ENCODE measurements at places on chromosomes 6 and 20.

- DNase-seq = no peak
These were observed 35.8 kb downstream of the GRIK2 start for GRCh38 chr6:101429270-101429669.

DNA sequence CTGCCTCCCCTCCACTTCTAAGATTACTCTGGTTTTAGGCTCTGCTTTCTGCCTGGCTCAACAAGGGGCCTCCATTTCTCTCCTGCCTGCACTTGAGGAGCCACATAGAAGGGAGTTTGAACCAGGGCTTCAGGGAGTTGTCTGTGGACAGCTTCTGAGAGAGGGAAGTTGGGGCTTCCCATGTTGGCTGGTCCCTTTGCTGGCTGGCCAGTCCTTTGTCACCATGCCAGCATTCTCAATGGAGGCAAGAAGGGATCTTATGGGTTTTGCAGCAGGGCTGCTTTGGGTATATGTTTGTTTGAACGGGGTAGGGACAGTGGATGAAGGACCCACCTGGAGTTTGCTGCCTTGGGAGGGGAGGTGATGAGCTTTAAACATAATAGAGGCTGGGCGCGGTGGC is 124.9 kb downstream of the CARMIL1 start:
- no peak for DNase-seq

- DNase-seq = peak; percentile 24
These were observed 399.5 kb downstream of the PHF3 start for GRCh38 chr6:64034910-64035655.

- peak; percentile 71 for DNase-seq
These were observed 19.0 kb upstream of the PREX1 start for GRCh38 chr20:48846516-48847492.

GRCh38 chr6:21742238-21742660 is 148.7 kb downstream of the SOX4 start:
- no peak for DNase-seq

GRCh38 chr6:24766680-24767462 is 7.9 kb upstream of the GMNN start:
- DNase-seq = peak; percentile 35

DNA sequence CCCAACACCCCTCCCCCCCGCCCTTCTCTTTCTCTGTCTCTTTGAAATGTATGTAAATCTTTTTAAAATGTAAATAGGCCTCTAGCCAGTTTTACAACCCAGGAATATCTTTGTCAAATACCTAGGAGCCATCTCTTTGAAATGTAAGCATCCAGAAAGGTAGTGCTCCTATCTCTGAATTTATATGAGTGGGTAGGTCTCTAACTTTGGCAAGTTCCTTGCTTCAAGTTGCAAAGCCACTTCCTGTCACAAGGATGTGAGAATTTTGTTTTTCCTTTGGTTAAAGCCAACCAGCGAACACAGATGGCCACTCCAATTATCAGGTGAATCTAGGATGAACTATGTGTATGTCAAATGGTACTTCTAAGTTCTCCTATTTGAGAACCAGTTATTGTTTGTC is 6.2 kb upstream of the DEFB132 start:
- DNase-seq = no peak

DNA sequence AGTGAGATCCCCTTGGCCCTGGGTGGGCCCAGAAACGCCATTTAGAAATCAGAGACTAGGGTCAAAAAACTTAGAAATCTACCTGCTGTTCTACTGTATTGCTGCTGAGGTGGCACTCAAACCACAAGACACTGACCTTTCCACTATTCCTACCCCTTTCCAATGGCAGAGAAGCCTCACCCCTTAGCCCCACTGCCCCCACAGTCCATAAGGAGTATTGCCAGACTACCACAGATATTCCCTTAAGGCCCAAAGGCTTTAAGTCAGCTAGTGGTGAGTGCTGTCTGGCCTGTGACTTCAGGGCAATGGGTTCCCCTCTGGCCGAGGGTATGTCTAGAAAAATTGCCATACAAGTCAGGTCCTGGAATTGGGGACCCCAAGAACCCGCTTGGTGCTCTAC is 656.1 kb downstream of the COL12A1 start:
- peak; percentile 2 for DNase-seq

DNA sequence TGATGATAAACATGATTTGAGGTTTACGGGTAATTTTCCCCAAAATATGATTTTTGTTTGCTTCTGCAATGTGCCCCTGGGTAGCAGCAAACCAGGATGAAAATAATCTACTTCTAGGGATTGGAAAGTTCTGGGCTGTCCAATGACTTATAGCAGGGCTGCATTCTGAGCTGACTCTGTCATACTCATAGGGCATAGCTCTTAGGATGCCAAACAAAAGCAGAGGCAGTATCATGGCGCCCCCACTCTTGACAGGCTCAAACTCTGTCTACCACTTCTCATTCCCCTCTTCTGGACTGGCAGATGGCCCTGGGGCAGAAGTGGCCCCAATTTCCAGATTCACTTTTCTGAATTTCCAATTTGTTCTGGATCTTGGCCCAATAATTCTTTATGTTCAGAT is 10.3 kb downstream of the SERPINB1 start:
- no peak for DNase-seq

DNA sequence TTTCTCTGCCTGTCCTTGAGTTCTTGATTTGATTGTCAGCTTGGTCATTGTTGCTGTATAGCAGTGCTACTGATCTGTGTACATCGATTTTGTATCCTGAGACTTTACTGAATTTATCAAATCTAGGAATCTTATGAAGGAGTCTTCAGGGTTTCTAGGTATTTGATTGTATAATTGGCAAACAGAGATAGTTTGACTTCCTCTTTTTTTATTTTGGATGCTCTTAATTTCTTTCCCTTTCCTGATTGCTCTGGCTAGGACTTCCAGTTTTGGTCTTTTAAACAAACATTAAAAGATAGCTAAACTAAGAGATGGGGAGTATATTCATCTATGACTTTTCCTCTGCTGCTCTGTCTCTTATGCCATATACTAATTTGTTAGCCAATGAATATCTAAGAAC is 62.4 kb downstream of the NCOA7 start:
- no peak for DNase-seq

- DNase-seq = no peak
These were observed 10.7 kb upstream of the TCFL5 start for GRCh38 chr20:62872184-62872847.

DNA sequence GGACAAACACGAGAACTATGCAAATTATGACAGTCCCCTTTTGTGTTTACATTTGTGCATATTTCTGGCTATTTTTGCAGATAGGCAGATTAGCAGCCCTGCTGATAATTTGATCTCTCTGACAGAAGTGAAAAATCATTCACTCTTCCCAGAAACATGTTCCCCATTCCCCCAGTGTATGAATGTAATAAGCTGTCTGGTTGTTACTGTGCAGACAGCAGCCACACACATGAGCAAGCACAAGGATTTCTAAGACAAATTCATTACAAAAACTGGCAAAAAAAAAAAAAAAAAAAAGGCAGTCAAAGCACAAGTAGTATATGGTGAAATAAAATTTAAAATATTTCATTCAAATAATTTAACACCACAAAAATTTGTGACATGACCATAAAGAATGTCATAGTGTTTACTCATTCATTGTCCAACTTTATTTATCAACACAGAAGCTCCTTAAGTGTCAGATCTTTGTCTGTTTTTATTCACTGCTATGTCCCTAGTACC is 95.5 kb upstream of the VGLL2 start:
- no peak for DNase-seq
